ENCODE measurements at places on chromosomes 2 and 18. TPM values are rescaled to one million over a fixed set of nuclear protein-coding genes. Genes with fewer than 3 reads are reported as not detected.
A peak's percentile ranks its signal among the peaks of the same experiment; 100 is the strongest.

- DNase-seq = no peak
Measured at GRCh38 chr2:202436626-202437025, 60.5 kb downstream of the BMPR2 start.

GRCh38 chr18:34909637-34910364 lies 131.4 kb upstream of the MAPRE2 start:
- no peak for DNase-seq

DNA sequence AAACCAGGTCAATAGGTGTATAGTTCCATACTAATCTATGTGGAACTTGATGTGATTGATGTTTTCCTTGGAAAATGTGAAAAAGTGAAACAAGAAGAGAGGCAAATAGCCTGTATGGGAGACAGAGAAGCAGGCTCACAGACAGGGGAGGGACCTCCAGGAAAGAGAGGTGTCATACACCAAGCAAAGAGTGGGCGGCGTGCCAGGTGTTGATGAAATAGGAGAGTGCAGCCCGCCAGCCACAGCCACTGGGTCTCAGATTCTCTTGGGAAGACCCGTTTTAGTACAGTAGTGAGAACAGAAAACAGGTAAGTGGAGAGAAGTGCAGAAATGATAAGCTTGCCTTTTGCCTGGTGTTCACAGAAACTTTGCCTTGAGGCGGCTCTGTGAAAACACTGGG lies 301.9 kb downstream of the ZNF407 start:
- no peak for DNase-seq

GRCh38 chr2:159564081-159564480 lies 52.3 kb downstream of the BAZ2B start:
- DNase-seq = no peak

- no peak for DNase-seq
Measured at GRCh38 chr2:122875091-122875865, 1119.8 kb downstream of the TSN start.

DNA sequence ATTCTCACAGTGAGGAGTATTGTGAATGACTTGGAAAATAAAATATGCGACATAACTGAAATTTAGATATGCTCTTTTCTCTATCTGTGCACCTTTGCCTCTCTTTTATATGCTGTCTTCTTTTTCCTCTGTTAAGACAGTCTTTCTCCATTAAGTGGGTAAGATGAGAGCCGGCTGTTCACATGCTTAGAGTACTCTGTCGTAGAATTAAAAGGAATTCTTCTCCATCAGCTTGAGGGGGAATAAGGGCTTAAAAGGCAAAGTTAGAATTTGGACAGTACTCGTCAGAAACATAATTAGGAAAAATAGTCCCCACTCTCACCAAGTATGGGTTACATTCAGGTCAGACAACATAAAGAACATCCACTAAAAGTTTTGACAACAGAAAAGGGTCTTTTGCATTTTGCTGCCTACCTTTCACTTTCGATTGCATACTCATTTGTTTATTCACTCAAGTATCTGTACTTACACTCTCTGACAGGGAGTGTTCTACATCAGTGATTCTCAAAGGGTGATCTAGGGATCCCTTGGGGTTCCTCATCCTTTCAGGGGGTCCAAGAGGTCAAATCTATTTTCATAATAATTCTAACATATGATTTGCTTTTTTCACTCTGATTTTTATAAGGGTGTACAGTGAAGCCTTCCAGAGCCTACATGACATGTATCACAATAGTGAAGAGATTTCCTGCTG lies 48.0 kb downstream of the ARHGAP15 start:
- no peak for DNase-seq

DNA sequence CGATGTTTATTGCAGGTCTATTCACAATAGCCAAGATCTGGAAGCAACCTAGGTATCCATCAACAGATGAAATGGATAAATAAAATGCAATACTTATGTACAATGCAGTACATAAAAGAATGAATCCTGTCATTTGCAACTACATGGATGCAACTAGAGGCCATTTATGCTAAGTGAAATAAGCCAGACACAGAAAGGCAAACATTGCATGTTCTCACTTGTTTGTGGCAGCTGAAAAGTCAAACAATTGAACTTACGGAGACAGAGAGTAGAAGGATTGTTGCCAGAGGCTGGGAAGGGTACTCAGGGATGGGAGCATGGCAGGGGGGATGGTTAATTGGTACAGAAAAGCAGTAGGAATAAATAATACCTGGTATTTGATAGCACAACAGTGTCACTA lies 563.9 kb downstream of the TMX3 start:
- no peak for DNase-seq

- no peak for DNase-seq
Measured at GRCh38 chr2:48339451-48339850, 190.5 kb upstream of the STON1 start.

DNA sequence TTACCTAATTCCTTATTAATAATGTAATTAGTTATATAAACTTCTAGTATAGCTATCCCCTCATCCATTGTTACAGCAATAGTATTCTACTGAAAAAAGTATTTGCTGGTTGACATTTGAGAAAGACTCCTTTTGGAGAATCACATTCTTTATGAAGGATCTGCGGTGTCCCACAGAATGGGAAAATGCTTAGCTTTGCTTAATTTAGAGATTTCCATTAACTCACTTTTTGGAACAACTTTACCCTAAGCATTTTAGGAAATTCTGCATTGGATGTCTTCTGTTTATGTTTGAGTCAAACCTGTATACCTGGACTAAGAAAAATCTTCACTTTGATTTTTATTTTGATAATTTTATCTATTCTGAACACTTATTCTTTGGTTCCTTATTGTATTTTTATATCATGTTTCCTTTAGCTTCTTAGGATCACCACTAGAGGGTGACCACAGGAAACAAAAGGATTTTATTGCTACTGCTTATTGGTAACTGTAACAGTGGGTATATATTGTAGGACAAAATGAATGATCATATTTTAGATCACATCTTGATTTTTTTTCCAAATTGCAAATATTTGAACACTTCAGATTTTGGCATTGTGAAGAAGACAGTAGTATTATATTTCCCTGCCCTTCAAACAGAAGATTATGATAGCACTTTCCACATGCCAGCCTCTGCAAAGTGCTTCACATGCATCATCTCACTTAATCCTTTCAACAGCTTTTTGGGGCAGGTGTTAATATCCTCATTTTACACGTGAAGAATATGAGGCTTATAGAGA lies 79.6 kb downstream of the MIB1 start:
- DNase-seq = no peak

DNA sequence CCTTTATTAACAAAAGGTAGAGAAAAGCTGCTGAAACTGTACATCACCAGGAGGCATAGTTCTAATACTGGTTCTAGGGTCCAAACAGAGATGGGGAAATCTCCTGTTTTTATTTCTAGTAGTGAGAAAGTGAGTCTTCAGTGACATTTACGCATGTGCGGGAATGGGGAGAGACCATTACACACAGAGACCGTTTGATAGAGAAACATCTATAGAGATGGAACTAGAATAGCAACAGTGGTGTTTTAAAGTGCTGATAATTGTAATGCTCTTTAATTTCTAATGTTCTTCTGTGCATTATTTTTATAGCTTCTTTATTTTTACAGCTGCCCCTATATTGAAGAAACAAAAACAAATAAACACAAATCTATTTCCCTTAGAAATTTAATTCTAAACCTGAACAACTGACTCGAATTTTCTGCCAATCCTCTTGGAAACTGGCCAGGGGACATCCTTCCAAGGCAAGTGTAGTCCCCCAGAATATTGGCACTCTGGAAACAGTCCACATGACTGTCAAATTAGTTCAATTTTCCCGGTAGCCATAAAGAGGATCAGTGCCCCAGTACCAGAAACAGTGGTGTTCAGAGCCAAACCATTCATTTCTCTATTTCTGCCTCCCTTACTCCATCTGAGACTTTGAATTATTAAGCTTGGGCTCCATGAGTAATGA lies 260.9 kb downstream of the ICOS start:
- DNase-seq = no peak

DNA sequence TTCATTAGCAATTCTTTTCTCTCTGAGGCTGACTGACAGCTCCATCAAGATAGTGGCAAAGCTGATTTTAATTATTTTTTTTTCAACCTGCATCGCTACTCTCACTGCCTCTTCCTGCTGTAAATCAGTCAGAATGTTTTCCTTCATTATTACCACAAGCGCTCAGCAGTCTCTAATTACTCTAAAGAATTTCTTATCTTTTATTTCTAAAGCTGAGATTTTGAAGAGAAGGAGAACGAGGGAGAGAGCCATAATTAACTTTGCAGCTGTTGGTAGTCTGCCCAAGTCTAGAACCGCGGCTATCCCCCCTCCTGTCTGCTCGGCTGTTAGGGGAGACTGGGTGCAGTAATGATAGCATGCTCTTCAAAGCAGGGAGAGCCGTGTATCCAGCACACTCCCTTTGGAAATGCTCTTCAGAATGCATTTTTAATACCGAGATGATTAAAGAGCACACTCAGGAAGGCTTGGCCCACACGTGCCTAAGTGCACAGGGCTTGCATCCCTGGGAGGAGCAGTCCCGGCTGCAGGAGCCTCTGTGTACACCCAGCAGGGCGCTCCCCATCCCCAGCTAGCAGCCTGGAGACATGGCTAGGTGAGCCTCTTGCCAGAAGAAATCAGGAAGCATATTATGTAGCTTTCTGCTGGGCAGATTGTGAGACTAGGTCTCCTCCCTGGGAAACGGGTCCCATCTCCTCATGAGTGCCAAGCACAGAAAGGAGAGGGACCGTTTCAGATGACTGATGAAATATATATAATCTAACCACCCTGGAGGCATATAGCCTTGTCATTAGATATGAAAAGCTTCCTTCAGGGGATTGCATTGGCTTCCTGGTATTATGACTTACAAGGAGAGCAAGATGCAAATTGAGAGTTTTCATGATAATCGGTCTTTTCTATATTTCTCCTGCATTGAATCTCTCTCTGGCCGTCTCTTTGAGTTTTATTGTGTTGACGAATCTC lies 555.2 kb downstream of the CMPK2 start:
- no peak for DNase-seq

GRCh38 chr2:71554706-71555056 lies 101.3 kb downstream of the DYSF start:
- no peak for DNase-seq

- no peak for DNase-seq
Measured at GRCh38 chr2:138223319-138223718, 259.0 kb downstream of the HNMT start.

DNA sequence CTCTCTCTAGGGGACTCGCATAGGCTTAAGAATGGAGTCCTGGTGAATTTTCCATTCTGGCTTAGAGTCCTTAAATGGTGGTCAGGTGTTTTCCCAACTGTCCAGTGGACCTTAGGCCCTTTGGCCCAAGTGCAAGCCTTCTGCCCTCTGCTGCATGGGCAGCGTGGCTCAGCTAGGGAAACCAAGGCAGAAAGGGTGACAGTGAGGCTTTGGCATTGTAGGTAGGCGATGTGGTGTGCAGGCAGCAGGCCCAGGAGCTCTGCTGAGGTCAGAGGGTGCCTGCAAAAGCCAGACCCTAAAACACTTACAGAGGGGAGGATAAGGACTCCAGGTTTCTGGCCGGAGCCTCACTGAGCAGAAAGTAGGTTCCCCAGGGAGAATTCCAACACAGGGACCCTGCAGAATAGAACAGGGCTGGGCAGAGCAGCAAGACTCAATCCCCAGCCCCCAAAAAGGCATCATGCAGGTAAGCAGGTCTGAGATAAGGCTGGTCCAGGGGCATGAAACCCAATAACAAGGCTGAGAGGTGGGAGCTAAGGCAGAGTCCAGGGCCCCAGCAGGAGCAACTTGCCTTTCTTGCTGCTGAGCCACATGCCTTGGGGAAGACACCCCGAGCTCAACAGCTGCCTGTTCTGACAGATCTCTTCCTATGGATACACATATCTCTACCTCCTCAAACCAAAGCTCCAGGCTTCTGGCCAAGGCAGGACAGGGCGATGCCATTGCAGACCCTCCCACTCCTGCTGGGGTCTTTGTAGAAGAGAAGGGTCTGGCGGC lies 199.7 kb downstream of the TNS1 start:
- DNase-seq = no peak

GRCh38 chr18:78549971-78550370 lies 429.6 kb upstream of the SALL3 start:
- no peak for DNase-seq

GRCh38 chr2:203934041-203934492 lies 2.5 kb upstream of the ICOS start:
- peak; percentile 29 for DNase-seq

DNA sequence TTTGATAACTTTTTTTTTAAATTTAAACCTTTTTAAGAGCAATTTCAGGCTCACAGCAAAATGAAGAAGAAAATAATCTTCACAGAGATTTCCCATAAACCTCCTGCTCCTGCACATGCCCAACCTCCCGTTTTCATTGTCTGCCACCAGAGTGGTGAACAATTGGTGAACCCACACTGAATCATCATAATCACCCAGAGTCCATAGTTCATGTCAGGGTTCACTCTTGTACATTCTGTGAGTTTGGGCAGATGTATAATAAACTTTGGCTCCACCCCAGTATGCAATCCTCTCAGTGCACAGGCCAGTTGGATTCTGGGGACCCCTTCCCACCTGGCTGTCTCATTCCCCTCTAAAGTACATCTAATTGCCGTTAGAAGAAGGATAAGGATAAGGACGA lies 24.4 kb downstream of the C18orf54 start:
- no peak for DNase-seq

GRCh38 chr2:37582481-37583220 lies 88.8 kb downstream of the CDC42EP3 start:
- DNase-seq = no peak

- no peak for DNase-seq
Measured at GRCh38 chr18:74831571-74832250, 234.0 kb downstream of the ZNF407 start.

GRCh38 chr18:52220062-52220591 lies 119.9 kb upstream of the DCC start:
- DNase-seq = no peak

DNA sequence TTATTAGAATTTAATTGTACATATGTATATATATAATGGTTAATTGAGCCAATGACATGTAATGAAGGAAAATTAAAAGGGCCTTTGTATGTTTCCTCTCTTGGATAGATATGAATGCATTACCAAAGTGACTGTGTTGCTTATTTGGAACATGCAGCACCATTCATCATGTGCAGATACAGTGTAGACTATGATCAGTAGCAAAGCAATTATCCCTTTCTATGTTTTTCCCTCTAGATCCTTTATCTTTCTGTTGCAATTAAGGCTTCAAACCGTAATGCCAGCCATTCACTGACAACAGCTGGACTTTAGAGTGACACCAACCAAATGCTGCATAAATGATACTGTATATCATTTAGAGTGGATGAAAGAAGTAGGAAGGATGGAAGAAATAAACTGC lies 565.2 kb downstream of the NRXN1 start:
- DNase-seq = no peak

DNA sequence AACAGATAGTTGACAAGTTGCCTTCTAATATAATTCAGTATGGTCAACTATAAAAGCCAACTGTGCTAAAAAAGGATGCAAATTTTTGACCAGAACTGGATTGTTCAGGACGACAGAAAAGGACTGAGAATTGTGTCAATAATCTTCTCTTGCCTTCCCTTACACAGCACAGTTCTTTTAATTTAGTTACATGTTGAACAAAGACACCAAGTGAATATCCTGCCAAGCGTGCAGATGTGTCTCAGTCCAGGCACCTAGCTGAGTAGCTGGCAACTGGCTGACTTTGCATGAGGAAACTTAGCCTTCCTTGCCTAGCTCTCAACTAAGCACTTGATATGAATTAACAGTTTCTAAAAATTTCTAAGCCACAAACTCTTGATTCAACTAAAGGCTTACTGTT lies 801.4 kb downstream of the BCL11A start:
- no peak for DNase-seq

Gene NMS
- total RNA-seq = not detected

Gene GLB1L
- total RNA-seq = not detected

Gene LAMA1
- not detected for total RNA-seq

Gene ASAP2
- 42.6 TPM for total RNA-seq

Gene KIAA2012
- total RNA-seq = not detected

Gene MYO3B
- total RNA-seq = not detected

Measured in Peyer's patch (tissue), 4 donors.